ENCODE measurements at places on chromosomes 7 and 10. TPM values are rescaled to one million over a fixed set of nuclear protein-coding genes. Genes with fewer than 3 reads are reported as not detected.

CCDC172 gene
- not detected for total RNA-seq

SPDYE6 gene
- not detected for total RNA-seq

C10orf71 gene
- total RNA-seq, result not detected

ACTL6B gene
- not detected for total RNA-seq

DNAH11 gene
- not detected for total RNA-seq

TDRD1 gene
- total RNA-seq, result 3.3 TPM

IQUB gene
- under 0.01 TPM for total RNA-seq

TMEM229A gene
- total RNA-seq, result not detected

PLCE1 gene
- total RNA-seq, result 0.46 TPM

IFIT1 gene
- 526 TPM for total RNA-seq

SOSTDC1 gene
- not detected for total RNA-seq

ADAP1 gene
- 1.1 TPM for total RNA-seq
